ENCODE measurements at places on chromosomes 3 and 15.

- no peak for DNase-seq
These were observed 82.5 kb downstream of the KLF13 start for GRCh38 chr15:31409171-31409570.

GRCh38 chr3:113663324-113663750 is 33.1 kb downstream of the USF3 start:
- DNase-seq, result no peak

GRCh38 chr15:62483814-62484213 is 318.7 kb upstream of the C2CD4B start:
- no peak for DNase-seq

GRCh38 chr3:17801131-17801530 is 58.7 kb upstream of the TBC1D5 start:
- no peak for DNase-seq

All from iris pigment epithelial cell (primary cell).